Panc1 (cell line): ENCODE measurements at places on chromosomes 13 and 19.
A peak's percentile ranks its signal among the peaks of the same experiment; 100 is the strongest.

DNA sequence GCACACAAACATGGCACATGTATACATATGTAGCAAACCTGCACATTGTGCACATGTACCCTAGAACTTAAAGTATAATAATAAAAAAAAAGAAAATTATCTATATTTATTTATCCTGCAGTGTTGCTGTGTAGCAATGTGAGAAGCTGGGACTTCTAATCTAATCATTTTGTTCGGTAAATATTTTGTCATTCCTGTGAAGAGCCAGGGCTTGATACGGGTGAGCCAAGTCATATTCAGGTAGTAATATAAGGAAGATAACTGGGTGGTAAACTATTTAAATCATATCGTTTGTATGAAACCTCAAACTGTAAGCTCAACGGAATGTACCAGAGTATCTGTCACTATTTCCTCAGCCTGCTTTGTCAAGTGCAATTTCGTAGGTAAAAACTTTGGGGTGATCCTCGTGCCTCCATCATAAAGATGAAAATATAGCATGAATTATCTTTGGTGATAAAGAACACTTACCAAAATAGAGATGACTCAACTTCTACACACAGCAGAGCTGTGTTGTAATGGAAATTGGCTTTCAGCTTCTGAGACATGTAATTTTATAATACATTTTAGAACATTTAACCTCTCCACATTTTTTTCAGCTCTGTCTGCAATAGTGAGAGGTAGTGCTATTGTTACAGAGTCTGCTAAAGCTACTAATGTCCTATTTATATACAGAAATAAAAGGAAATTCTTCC, 92.9 kb downstream of the PCDH9 start:
- DNase-seq, result no peak

- DNase-seq, result no peak
Observed at GRCh38 chr13:110280985-110281688, 25.8 kb downstream of the COL4A1 start.

- peak; percentile 92 for DNase-seq
Observed at GRCh38 chr19:4870025-4870700, 2.7 kb upstream of the PLIN3 start.

DNA sequence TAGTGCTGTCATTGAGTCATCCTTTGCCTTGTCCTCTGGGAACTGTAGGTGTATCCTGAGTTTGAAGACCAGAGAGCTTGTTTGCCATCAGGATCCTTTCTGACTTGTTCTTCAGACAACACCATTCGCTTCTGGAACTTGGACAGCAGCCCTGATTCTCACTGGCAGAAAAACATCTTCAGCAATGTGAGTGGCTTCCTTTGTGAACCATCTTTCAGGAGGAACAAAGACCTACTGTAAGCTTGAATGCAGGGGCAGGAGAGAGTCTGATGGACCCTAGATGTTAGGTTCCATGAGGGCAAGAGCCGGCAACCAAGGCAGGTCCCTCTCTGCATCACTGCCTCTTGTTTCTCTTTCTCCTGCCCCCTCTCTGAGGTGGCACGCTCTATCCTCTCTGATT, 26.7 kb downstream of the WDR62 start:
- no peak for DNase-seq

DNA sequence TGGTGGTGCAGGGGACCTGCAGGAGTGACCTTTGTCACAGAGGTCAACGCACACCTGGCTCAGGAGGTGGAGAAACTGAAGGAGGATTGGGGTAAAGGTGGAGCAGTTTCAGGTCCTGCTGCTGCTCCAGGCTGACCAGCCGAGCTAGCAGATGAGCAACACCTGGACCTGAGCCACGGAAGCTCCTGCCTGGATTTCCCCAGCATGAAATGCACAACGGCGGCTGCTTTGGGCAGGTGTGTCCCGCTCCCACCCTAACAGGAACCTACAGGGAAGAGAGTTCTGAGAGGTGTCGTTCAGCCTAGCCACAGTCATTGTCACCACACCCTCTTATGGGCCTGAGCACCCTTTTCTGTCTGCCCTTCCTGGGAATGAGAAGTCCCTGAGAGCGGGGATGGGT, 15.7 kb upstream of the CD177 start:
- no peak for DNase-seq

- no peak for DNase-seq
Observed at GRCh38 chr19:34489175-34489574, 7.6 kb downstream of the WTIP start.

- DNase-seq, result no peak
Observed at GRCh38 chr19:17232258-17232657, 6.2 kb downstream of the OCEL1 start.
